Vagina (tissue), 2 donors: ENCODE measurements at places on chromosomes 1 and 21.

GRCh38 chr1:4838231-4838630 is 183.8 kb downstream of the AJAP1 start:
- no peak for DNase-seq

GRCh38 chr1:100077531-100077930 is 55.2 kb downstream of the SASS6 start:
- no peak for DNase-seq

DNA sequence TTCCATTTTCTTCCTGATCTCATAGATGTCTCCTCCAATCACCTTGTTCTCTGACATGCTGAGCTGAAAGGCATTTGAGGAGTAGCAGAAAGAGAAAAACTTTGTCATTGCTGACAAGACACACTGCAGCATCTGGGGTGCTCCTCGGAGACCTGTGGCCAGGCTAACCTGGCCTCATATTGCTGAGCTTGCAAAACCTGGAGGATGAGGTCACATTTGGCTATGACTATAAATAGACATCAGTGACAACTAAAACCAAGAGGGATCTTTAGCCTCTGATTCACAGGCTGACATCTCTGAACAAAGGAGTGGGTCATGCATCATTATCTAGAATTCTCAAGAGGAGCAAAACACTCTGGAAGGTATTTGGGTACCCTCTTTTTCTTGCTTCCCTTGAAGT is 83.7 kb downstream of the PROX1 start:
- no peak for DNase-seq

GRCh38 chr1:168509875-168510791 is 33.7 kb downstream of the XCL2 start:
- no peak for DNase-seq

GRCh38 chr1:53592985-53593757 is 134.0 kb downstream of the DMRTB1 start:
- no peak for DNase-seq

GRCh38 chr1:172395576-172395975 is 24.9 kb upstream of the C1orf105 start:
- DNase-seq: no peak

DNA sequence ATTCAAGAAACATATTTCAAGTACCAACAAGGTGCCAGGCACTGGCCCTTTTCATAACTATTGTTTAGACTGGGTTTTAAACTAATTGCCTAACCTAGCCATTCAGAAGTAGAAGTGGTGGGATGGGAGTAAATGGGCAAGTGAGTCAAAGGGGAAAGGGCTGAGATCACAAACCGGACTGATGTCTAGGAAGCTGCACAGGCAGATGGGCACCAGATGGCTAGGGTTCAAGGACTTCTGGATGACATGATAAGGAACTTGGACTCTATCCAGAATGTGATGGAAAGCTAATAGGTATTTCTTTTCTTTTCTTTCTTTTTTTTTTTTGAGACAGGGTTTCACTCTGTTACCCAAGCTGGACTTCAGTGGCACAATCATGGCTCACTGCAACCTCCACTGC is 46.6 kb downstream of the LYST start:
- DNase-seq: no peak

DNA sequence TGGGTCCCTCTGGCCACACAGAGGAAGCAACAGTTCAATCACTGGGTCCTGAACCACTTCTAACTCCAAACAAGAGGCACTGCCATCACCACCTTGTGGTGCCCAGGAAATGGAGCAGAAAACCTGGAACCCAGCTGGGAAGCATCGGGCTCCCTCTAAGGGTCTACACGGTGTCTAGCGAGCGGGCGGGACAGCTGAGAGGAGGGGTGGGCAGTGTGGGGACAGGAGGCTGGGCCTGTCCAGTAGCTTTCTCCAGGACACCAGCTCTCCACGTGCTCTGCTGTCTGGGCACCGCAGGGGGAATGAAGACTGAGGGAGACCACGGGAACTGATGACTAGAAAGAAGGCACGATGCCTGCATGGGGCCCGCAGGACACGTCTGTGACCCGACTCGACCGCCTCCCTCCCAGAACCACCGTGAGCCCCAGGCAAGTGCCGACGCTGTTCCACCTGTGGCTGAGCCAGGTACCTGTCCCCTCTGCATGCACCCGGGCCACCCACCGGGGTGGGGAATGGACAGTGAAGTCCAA is 5.4 kb upstream of the PRDM15 start:
- no peak for DNase-seq

DNA sequence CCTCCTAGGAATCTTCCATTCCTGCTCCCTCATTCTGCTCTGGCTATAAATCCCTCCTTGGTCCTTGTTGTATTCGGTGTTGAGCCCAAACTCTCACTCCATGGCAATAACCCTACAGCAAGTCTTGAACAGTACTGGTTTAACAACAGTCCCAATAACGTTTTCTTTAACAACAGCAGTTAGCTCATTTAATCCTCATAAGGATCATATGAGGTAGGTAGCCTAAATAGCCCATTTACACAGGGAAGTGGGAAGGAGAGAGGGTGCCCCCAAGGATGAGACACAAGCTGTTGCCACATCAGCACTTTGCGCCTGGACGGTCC is 444 bp upstream of the AGTRAP start:
- no peak for DNase-seq

DNA sequence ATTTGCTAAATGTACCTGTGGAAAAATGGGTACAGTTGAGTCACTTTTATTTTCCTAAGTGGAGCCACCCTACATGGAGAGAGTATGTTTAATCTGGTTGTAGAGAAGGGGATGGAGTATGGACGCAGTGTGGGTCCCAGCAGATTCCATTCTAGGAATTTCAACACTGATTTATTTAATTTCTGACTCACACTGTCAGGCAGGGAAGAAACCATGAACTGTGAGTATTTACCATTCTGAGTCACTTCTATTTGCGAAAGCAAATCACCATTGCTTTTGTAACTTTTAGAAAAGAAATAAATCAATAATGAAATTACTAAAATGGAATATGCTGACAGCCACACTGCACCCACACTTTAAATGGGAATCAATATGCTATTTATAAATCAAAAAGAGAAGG is 339.0 kb downstream of the DSCAM start:
- no peak for DNase-seq

- DNase-seq: no peak
Measured at GRCh38 chr1:239511875-239512274, 125.5 kb downstream of the CHRM3 start.

- DNase-seq: no peak
Measured at GRCh38 chr1:212670301-212670700, 29.3 kb downstream of the BATF3 start.

- DNase-seq: no peak
Measured at GRCh38 chr1:172142324-172142723, 278.2 kb upstream of the C1orf105 start.

GRCh38 chr1:160853754-160854153 is 8.9 kb downstream of the CD244 start:
- peak; percentile 3 for DNase-seq

DNA sequence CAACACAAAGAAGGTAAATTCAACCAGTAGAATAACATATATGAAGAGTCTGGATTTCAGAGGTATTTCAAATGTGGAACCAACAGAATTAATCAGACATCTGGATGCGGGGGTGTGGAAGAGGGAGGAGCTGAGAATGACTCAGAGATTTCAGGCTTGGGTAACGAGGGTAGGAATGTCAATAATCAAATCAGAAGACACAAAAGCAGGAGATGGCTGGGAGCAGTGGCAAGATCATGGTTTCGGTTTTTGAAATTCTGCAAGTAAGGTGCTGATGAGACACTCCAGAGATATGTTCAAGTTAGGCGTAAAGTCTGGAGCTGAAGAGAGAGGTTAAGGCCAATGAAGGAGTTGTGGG is 64.0 kb downstream of the PLPPR5 start:
- no peak for DNase-seq

GRCh38 chr1:45792744-45793143 is 10.7 kb upstream of the MAST2 start:
- DNase-seq: no peak

DNA sequence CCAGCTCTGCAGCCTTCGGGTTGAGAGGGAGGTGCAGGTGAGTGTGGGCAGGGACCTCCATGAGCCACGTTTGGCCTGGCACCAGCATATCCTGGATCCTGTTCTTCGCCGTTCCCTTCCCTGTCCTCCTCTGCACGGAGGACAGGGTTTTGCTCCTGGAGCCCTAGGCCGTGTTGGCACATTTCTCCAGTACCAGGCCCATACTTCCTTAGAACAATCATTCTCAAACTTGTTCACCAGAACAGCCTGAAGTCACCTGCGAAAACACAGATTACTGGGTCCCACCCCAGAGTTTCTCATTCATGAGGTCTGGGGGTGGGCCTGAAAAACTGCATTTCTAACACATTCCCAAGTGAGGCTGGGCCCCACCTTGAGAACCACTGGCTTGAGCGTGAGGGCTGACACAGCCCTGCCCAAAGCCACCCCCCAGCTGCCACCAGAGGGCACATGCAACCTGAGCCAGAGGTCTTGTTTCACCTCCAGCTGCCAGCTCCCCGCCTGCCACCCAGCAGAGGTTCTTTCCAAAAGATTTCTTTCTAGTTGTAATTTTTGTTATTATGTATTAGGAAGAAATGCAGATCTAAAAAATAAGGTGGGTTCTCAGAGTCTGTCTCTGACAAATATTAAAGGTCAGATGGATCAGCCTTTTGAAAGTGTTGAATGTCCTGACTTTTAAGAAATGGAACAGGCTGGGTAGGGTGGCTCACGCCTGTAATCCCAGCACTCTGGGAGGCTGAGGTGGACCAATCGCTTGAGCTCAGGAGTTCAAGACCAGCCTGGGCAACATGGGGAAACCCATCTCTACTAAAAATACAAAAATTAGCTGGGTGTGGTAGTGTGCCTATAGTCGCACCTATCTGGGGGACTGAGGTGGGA is 39.6 kb upstream of the LDLRAP1 start:
- DNase-seq: no peak

DNA sequence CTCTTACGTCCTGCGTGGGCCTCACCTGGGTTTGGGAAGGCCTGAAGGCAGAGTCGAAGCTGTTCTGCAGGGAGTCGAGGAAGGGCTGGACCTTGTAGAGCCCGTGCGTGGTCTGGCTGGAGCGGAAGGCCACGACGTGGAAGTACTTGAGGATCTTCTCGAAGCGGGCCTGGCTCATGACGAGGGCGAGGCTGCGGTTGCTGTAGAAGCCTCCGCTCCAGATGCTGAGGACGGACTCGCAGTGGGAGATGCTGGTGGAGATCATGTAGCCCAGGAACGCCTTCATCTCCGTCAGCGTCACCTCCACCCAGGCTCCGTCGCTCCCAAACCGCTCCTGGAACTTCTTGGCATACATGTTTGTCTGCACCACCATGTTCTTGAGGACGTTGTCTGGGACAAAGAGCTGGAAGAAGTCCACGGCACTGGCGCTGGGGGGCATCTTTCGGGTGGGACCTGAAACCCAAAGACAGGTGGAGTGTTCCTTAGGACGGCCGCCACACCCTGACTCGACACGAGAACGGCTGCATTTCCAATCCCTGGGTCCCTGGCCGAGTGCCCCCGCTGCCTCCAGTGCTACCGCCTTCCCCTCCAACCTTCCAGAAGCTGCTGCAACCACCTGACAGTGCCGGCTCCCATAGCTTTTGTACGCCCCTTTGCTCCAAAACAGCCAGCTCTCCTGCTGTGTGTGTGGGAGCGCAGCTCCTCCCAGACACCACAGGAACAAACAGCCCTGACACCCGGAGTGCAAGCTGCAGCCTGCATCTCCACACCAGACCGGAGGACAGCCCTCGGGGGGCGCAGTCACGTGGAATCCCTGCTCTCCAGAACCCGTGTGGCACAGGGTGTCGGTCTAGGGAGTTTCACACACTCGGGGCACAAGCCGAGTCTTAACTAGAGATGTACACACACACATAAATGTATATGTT is 69.0 kb downstream of the PGBD5 start:
- DNase-seq: no peak

- DNase-seq: no peak
Measured at GRCh38 chr1:25832336-25833037, 12.7 kb downstream of the MTFR1L start.

DNA sequence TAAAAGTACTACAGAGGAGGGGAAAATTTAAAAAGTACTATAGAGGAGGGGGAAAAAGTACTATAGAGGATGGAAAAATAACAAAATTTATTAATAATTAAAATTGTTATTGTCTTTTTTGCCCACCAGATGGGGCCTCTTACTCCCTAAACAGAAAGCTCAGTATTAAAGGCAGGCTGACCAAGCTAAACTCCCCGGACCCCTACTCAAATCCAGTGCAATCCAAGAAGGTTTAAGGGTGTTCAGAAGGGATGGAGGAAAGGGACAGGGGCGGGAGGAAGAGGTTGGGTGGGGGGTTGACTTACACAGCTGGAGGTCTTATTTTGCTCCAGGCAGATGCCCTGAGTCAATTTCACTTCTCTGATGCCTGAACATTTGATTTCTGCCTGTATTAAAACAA is 13.7 kb downstream of the CD34 start:
- no peak for DNase-seq

- no peak for DNase-seq
Measured at GRCh38 chr1:197268012-197268411, at the start of gene CRB1. TSS of gene CRB1 (plus strand) at chr1:197268252. CDS start at chr1:197268413, 161 bp downstream.

DNA sequence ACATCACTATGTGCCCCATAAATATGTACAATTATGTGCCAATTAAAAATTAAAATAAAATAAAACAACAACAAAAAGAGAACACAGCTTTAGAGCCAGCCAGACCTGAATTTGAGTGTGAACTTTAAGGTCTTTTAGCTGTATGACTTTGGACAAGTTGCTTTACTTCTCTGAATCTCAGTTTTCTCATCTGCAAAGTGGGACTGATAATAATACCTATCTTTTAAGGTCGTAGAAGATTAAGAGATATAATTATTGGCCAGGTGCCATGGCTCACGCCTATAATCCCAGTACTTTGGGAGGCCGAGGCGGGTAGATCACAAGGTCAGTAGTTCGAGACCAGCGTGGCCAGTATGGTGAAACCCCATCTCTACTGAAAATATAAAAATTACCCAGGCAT is 3.3 kb upstream of the VPS72 start:
- no peak for DNase-seq

- no peak for DNase-seq
Measured at GRCh38 chr1:51072043-51072439, 30.0 kb upstream of the C1orf185 start.

DNA sequence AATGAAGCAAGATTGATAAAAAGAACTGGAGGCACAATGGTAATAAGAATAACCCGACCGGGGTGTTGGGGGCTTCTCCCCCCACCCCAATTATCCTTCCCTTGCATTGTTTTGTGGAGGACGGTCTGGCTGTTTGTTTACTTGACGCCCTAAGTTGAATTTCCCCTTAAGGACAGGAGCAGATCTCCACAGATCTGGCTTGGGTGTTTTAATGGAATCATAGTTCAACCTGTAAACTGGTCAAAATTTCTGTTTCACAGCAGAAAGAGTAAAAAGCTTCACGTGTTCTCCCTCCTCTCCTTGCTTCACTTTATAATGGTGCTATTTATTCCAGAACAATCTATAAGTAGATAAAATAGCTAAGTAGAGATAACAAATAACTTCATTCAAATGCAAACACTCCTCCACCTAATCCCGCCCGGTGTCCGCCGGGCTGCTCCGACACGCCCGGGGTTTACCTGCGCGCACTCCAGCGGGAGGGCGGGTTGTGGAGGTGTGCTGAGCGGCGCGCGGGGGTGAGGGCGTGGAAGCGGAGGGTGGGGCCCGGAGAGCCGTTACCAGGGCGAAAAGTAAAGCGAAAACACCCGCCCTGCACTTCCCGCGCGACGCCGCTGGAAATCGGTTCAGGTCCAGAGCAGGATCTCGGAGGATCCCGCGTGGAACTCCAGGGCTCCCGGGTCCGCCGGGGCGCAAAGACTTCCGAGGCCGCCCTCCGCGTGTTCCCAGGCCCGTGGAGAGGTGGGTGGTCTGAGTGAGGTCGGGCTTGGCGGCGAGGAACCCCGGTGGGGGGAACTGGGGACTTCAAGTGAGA is 2.0 kb upstream of the ATF3 start:
- no peak for DNase-seq

GRCh38 chr21:22516230-22516629 is 1518.0 kb downstream of the NCAM2 start:
- no peak for DNase-seq

GRCh38 chr21:43922949-43923348 is 57.9 kb downstream of the AGPAT3 start:
- DNase-seq: no peak
